ENCODE measurements at places on chromosomes 12 and 14.

DNA sequence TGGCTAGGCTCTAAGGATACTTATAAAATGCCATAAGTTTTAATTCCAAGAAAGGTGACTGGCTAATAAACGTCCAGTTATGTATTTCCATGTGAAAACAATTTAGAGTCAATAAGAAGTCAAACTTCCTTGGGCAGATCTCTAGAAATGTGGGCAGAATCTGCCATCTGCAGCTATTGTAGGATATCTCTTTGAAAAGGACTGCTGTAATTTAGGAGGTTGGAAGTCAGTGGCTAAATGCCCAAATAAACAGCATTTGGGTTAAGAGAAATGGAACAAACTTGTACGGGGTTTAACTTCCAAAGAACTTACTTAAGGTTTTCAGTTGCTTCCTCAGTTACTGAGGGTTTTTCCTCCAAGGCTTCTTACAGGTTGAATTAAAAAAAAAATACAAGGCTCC, 121.6 kb downstream of the FIGNL2 start:
- DNase-seq, result no peak

- DNase-seq, result no peak
Observed at GRCh38 chr12:123120452-123121166, 30.3 kb downstream of the PITPNM2 start.

DNA sequence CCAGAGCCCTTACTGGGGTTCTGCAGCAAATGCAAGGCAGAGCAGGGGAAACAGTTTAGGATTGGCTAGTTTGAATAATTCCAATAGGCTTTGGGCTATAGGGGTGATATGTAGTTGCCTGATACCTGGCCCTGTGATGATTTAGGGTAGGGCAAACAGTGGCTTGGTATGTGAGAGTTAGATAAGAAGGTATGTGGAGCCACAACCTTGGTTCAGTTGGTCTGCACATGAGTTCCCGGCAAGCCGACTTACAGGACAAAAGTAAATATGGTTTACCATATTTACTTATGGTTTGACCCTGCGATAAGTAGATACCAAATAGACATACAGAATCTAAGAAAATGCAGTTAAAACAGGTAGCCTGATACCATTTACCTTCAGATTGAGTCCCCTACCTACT, 8.3 kb upstream of the CAPRIN2 start:
- no peak for DNase-seq

DNA sequence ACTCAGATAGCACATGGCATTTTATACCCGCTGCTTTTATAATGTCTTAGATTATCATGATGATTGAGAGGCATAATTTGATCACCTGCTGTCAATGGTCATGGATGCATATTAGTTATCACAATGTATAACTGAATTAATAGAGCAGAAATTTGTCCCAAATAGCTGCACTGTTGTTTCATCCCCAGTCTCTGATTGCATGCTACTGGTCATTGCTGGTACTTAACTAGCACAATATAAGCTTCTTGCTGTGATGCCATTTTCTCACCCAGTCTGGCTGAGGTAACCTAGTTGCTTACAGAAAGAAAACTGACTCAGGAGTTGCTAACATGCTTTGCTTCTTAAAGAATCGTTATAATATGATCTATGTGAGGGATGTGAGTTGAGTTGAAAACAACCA, 76.8 kb upstream of the PLEKHA5 start:
- no peak for DNase-seq

DNA sequence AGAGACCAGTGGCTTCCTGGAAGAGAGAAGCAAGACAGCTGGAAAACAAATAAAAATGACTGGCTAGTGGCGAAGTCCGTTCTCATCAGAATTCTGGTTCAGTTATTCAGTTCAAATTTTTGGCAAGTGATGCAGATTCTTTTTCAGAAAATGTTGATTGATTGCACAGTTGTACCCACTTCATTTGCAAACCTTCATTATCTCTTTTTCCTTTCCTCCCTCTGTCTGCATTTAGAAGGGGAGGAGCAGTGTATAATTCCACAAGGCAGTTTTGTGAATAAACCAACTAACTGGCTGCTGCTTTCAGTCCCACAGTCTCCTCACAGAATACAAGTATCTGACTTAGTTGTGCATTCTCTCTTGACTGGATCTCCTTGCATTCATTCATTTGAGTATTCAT, 417.5 kb downstream of the NPAS3 start:
- DNase-seq, result no peak

DNA sequence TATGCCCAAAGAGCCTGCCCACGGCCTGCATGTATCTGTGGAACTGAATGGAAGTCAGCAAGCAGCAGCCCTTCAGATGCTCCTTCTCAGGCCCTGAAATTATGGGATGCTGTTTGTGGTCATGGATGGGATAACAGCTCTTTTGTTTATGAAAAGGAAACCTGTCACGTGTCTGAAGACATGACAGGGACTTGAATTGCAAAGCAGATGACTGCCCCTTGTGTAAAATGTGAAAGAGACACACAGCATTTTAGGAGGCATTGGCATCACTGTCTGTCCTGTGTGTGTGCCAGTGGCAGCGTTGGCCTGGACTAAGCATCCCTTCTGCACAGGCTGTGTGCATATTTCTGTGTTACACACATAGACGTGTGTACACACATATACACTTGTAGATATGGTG, 192.1 kb downstream of the VRK1 start:
- DNase-seq, result no peak

GRCh38 chr14:94923786-94924185, 153.9 kb upstream of the GSC start:
- no peak for DNase-seq

DNA sequence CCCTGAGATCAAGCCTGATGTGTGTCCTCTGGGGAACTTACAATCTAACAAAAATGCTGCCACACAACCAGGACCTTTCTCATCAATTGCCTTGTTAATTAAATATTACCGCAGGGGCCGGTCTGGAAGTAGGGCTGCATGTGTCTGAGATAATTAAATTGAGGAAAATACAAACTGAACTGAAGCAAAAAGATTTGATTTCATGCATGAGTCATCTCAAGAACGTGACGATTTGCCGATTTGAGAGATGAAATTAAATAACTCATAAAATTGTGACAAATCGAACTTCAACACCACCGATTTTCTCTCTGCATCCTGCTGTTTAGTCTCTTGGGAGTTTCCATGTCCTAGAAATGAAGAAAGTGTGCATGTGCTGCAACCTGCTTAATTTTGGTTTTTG, 94.6 kb upstream of the DAAM1 start:
- DNase-seq, result no peak

GRCh38 chr12:23139026-23139425, 514.1 kb downstream of the ETNK1 start:
- DNase-seq, result no peak

- DNase-seq, result no peak
Observed at GRCh38 chr14:64476438-64476837, 11.1 kb downstream of the AKAP5 start.

DNA sequence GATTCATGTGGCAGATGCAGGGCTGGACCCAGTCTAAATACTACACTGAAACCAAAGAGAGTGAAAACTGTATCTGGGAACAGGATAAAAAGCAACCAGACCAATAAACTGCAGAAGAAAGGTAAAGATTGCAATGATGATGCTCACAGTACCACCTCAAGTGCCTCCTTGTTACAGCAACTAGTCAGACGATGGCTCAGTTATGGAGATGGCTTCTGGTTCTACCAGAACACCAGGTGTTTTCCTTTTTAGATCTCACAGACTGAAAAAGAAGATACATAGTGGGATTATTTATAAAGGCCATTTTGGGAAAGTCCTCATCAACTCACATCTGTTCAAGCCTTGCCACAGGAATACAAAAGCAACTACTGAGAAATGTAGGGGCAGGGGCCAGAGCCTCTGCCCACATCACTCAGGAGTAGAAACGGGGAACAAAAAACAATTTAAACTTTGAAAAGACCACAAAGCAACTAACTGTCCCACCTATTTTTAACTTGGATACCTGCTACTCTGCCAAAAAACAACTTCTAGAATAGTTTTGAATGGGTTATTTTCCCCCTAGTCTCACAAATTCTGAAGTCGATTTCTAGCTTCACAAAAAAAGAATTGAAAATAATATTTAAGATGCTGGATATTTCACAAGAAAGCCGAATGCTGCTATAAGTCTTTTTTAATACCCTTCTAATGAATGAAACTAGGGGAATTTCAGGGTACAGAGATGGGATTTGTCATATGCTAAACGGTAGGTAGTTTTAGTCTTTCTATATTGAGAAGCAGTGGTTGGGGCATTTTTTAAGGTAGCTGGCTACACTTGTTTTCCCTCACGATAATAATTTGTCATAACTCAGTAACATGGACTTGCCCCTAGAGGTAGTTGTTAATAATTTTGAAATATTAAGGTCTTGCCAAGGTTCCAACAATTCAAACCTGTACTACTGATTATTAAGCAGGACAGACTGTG, 197.2 kb upstream of the TMPO start:
- DNase-seq, result no peak

DNA sequence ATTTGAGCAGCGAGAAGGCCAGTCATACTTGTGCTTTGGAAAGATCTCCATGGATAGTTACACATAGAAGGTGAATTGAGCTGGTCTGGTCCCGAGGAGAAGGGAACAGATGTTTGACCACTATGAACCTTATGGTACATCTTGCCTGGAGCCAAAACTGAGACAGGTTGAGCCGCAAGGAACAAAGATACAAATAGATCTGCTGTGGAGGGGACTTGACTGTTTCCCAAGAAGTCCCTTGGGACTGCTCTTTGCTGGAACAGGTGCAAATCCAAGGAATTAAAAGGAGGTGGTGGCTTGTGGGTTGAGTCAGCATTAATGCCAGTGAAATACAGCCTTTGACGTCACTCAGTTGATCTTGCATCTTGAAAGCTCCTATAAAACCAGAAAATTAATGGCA, 68.8 kb upstream of the PRIMA1 start:
- no peak for DNase-seq

DNA sequence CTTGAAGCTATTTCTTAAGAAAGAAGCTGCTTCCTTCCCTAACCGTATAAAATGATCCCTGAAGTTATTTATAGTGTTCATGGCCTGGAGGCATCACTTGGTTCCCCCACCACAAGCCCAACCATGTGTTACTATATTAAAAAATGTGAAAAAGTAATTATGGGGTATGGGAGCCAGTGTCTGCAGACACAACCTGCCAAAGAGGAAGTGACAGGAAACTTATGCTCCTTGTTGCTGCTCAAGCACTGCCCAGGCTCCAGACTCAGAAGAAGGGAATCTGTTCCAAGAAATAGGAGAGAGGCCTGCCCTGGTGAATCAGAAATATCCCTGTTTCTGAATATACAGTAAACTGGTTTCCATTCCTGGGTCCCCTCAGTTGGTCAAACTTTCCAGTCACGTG, 217.2 kb upstream of the BMP4 start:
- DNase-seq, result peak; percentile 40

DNA sequence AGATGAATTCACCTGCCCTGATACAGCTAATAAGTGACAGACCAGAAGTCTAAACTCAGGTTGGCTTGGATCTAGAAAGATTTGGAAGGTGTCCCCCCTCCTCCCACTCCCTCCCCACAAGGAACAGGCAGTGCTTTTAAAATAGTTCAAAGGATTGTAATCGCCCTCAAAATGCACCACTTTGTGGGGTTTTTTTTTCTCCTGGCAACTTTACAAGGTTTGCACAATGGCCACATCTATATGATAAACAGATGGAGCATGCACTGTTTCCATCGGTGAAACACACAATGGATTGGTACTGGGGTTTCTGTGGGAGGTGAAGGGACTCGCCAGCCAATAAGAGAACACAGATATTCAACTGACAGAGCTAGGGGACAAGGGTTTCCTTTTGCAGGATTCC, 137.4 kb downstream of the LLPH start:
- DNase-seq, result no peak
